AML-193 (cell line): ENCODE measurements at places on chromosomes 2 and 18.

- DNase-seq, result no peak
Measured at GRCh38 chr2:178287652-178288344, 93.5 kb downstream of the OSBPL6 start.

- no peak for DNase-seq
Measured at GRCh38 chr2:43084699-43085091, 141.7 kb downstream of the ZFP36L2 start.

GRCh38 chr2:19336781-19337180 lies 21.6 kb downstream of the OSR1 start:
- DNase-seq, result no peak

DNA sequence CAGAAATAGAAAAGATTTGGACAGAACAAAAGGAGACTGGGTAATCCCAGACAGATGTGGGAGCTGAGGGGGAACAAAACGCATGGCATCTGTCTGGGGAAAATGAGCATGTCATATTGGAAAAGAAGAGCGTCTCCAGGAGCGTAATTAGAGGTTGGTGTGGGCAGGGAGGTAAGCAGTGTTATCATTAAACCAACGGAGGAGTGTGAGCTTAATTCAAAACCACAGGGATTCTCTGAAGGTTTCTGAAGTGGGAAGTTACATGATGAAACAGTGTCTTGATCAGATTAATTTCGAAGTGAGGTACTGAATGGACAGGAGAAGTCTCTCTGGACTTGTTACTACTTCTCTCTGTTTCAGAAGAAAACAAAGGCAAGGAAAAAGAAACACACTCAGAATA lies 53.3 kb downstream of the DTNB start:
- DNase-seq, result no peak

DNA sequence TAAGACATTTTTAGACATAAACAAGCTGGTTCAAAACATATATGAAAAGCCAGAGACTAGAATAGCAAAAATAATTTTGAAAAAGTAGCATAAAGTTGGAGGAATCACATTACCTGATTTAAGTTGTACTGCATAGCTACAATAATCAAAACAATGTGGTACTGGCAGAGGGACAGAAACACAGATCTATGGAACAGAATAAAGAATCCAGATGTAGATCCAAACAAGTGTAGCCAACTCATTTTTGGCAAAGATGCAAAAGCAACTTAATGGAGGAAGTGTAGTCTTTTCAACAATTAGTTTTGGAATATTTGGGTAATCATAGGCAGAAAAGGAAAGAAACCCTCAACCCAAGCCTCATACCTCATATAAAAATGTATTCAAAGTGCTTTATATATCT lies 278.7 kb upstream of the ZNF521 start:
- DNase-seq, result no peak

- DNase-seq, result no peak
Measured at GRCh38 chr2:25595393-25595792, 78.0 kb downstream of the DTNB start.
